ENCODE measurements at places on chromosomes 1 and 21.

DNA sequence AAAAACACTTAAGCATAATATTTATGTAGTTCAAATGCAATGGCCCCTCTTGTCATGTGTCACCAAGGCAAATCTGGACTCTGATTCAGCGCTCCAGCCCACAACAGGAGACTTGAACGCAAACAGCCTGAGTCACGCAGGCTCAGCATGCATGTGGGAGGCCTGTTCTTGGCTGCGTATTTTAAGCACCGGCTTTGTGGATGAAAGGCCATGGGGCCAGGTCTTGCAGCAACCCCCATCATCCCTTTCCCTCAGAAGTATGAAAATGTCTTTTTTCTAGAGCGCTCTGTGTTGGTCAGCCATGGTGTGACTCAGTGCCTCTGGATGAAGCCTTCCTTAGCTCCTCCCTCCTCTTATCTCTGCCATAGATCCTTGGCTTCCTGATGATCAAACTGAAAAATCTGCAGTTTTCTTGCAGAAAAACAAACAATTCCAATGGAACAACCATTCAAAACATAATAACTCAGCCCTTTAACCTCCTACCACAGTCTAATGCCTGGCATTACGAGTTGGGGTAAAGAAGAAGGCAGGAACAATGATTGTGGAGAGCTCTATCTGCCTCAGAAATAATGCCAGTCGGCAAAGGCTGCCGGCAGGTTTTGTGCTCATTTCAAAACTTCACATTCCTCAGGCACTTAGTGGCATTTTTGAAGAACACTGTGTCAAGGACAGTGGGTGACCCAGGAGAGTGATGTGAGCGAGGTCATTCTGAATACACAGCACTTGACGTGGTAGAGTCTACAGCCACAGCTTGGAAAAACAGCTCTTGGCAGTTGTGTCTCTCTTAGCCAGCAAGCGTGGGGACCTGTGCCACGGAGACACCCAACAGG, 167.5 kb downstream of the CLIC6 start:
- no peak for DNase-seq

GRCh38 chr1:155137154-155137949, 1.7 kb downstream of the SLC50A1 start:
- DNase-seq: no peak

GRCh38 chr1:19232524-19232846, 18.8 kb downstream of the EMC1 start:
- no peak for DNase-seq

DNA sequence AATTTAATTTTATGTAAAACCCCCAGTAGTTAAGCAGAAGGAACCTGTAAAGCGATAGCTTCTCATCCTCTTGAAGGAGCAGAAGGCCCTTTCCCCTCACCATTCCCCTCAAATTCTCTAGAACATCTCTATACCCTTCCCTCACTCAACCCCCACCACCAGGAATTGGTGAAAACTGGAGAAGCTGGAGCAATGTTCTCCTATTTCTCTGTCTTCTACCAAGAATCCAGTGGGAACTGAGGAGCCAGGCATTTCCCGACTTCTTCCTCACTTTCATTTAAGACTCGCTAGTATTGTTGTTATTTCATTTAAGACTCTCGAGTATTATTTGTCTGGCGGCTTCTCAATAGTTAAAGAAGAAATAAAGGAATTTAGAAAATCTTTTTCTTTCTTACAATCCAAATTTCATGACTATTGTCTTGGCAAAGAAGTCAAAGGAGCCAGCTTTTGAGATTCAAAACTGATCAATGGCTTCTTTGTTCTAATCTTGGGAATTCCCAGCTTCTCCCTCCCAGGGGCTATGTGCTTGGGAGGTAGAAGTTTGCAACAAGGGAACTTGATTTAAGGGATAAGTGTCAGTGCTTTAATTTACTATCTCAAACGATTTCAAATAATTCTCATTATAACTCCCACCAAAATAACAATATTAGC, 253.3 kb upstream of the ADGRL2 start:
- no peak for DNase-seq

Data from NCI-H345 (cell line).